Spleen (tissue), 13 donors: ENCODE measurements at places on chromosomes 13 and 19. TPM values are rescaled to one million over a fixed set of nuclear protein-coding genes. Genes with fewer than 3 reads are reported as not detected.

- H3K27me3 ChIP-seq: no peaks in the 10 kb centered on the region
- peaks cover 4% of the 10 kb centered on the region for H3K4me1 ChIP-seq
- no peaks in the 10 kb centered on the region for H3K36me3 ChIP-seq
Measured at GRCh38 chr13:75071395-75071794, 410.6 kb downstream of the TBC1D4 start.

Gene CLIP3
- polyA plus RNA-seq: 3.1 TPM

DNA sequence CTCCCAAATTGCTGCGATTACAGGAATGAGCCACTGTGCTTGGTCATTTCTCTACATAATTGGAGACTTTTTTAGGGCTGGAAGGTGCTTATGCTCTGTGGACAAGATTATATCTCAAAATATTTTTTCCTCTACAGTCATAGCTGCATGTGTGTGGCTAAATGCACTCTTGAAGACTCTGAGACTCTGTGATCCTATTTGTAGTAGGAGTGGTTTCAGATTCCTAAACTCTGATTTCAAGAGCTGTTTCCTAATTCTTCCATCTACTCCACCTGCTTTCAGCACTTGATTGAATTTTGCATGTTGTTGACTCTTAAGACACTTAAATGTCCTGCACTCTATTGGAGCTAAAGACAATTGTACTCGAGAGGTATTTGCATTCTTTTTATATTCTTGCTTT is 78.0 kb downstream of the KLF5 start:
- no peak overlapping the region for H3K27ac ChIP-seq
- no peaks in the 10 kb centered on the region for H3K4me1 ChIP-seq
- H3K4me3 ChIP-seq: no peak overlapping the region
- no peaks in the 10 kb centered on the region for H3K36me3 ChIP-seq
- DNase-seq: no peak

- H3K27ac ChIP-seq: no peak overlapping the region
- H3K36me3 ChIP-seq: no peaks in the 10 kb centered on the region
- H3K4me3 ChIP-seq: no peak overlapping the region
- no peaks in the 10 kb centered on the region for H3K27me3 ChIP-seq
Measured at GRCh38 chr19:35409191-35409590, 38.3 kb downstream of the GPR42 start.

DNA sequence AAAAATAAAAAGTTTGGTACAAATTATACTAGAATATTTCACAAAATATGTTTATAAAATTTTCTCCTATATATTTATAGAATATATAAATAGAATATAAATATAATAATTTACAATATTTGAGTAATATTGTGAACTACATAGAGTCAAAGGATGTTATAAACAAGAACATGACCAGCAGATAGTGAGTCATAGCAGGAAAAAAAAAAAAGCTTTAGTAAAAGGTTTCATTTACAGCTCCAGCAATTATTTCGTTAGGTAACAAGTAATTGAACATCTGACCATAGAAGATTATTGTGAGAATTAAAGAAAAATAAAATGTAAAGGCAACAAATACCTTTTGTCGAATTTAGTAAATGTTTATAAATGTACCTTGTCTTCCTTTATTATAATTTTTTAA is 864.1 kb downstream of the PCDH17 start:
- H3K27ac ChIP-seq: no peak overlapping the region
- no peak for DNase-seq
- H3K4me1 ChIP-seq: no peaks in the 10 kb centered on the region

DNA sequence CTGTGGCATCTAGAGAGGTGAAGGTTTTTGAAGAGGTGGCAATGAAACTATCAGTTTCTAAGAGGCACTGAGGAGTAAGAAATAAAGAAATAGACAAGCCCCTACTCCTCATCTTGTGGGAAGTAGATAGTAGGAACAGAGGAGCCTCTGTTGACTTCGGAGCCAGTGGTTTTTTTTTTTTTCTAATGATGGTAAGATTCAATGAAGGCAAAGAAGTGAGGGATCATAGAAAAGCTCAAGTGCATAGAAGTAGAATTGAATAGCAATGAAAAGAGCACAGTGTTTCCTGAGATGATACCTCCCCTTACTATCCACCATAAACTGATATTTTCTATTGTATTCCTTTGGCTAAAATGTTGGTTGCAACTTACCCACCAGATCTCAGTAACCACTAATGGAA is 46.3 kb downstream of the FREM2 start:
- no peaks in the 10 kb centered on the region for H3K4me1 ChIP-seq
- DNase-seq: no peak
- H3K36me3 ChIP-seq: no peaks in the 10 kb centered on the region
- H3K27ac ChIP-seq: no peak overlapping the region
- no peak overlapping the region for H3K4me3 ChIP-seq

Gene NCCRP1
- polyA plus RNA-seq: 0.19 TPM

DNA sequence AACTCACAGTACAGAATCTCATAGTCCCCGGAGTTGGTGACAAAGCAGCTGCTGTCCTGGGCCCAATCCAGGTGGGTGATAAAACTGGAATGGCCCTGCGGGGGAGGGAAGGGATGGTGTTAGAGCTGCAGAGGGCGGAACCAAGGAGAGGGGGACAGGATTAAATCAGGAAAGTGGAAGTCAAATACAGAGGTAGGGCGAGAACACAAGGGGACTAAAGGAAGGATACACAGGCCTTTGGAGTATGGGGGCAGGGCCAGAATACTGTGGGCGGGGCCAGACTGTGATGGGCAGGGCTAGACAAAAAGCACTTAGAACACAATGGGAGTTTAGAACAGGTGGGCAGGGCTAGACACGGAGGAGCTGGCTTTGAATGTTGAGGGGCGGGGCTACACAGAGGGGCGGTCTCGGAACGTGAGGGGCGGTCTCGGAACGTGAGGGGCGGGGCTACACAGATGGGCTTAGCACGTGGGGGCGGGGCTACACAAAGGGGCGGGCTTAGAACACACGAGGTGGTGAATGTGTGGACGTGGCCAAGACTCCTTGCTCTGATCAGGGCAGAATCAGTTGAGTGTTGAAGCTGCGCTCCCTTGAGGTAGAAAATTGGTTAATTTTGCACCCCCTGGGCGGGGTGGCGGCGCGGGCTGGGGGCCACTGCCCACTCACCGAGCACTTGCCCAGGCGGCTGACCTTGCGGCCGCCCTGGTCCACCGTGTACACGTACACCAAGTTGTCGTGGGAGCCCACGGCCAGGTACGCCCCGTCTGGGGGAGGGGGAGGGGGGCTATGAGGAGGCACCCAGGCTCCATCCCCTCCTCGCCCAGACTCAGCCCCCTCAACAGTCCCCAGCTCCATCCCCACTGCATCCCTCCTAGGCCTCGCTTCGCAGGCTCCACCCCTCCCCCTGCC is 14.0 kb upstream of the GPR4 start:
- no peaks in the 10 kb centered on the region for H3K36me3 ChIP-seq
- H3K4me1 ChIP-seq: peaks cover 24% of the 10 kb centered on the region
- H3K4me3 ChIP-seq: no peak overlapping the region

Gene ZNF723
- not detected for polyA plus RNA-seq

DNA sequence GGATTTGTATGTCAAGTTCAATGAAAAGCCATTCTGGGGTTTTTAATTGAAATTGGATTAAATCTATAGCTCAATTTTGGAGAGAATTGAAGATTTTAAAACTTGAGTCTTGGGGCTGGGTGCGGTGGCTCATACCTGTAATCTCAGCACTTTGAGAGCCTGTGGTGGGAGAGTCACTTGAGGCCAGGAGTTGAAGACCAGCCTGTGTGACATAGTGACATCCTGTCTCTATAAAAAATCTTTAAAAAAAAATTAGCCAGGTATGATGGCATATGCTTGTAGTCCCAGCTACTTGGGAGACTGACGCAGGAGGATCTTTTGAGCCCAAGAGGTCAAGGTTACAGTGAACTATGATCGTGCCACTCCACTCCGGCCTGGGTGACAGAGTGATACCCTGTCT is 41.2 kb downstream of the VAV1 start:
- no peaks in the 10 kb centered on the region for H3K27me3 ChIP-seq
- DNase-seq: no peak
- peaks cover 19% of the 10 kb centered on the region for H3K4me1 ChIP-seq

DNA sequence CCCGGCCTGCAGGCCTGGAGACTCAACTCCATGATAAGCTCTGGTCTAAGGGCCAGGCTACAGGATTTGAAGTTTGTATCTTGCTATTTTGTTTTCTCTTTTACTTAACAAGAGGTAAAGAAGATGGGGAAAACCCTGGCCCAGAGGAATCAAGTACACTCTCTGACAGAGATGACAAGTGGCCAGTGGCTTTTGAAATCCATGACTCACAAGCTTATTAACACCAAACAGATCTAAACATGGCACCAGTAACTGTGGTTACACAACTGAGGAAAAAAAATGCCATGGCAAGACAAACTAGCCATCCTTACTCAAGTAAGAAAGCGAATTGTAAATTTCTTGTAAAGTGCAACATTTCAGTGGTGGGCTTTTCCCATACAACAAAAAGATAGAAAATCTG is 72.6 kb upstream of the SERTM1 start:
- H3K27ac ChIP-seq: no peak overlapping the region
- H3K27me3 ChIP-seq: no peaks in the 10 kb centered on the region
- H3K4me3 ChIP-seq: no peak overlapping the region
- no peaks in the 10 kb centered on the region for H3K4me1 ChIP-seq

GRCh38 chr13:42893214-42893671 is 98.8 kb downstream of the EPSTI1 start:
- peaks cover 100% of the 10 kb centered on the region for H3K36me3 ChIP-seq
- H3K4me3 ChIP-seq: no peak overlapping the region
- H3K4me1 ChIP-seq: peaks cover 5% of the 10 kb centered on the region
- no peak overlapping the region for H3K27ac ChIP-seq

DNA sequence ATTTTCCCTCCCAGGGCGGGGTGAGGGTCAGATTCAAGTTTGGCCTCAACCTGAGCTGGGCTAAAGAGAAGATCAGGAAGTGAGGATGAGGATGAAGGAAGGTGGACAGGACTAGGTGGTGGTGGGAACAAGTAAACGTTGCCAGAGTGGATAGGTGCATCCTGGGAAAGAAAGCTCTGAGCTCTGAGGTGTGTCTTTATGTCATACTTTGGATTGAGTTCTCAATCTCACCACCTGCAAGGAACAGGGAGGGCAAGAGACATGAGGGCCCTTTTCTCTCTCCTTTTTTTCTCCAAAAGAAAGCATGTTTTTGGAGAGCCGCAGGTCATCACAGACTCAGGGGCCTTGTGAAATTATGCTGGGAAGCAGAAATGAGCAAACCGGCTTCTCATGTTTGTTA is 38.2 kb upstream of the IGFL1 start:
- H3K36me3 ChIP-seq: no peaks in the 10 kb centered on the region
- DNase-seq: no peak
- H3K4me3 ChIP-seq: no peak overlapping the region
- H3K27me3 ChIP-seq: peaks cover 7% of the 10 kb centered on the region
- H3K4me1 ChIP-seq: no peaks in the 10 kb centered on the region
- no peak overlapping the region for H3K27ac ChIP-seq

Gene ZNF554
- 1.4 TPM for polyA plus RNA-seq

Gene SLC44A2
- 128 TPM for polyA plus RNA-seq

DNA sequence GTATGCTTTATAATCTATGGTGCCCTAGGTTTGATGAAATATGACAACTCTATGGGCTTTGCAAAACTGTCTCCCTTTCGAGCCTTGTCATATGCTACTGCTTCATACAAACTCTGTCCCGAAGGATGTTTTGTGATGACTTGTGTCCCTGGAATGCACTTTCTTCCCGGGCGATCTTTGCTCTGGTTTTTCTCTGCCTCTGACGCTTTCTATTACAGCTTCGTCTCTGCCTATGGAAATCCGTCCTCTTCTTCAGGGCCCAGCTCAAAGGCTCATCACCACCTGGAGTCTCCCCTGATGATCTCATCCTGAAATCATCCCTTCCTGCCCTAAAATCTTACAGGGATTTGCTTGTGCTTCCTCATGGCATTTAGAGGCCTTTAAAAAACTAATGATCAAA is 191.5 kb upstream of the KL start:
- H3K36me3 ChIP-seq: no peaks in the 10 kb centered on the region
- no peak overlapping the region for H3K27ac ChIP-seq
- H3K4me1 ChIP-seq: peaks cover 13% of the 10 kb centered on the region
- no peak overlapping the region for H3K4me3 ChIP-seq

- DNase-seq: no peak
- H3K36me3 ChIP-seq: peaks cover 62% of the 10 kb centered on the region
- H3K27ac ChIP-seq: no peak overlapping the region
- H3K27me3 ChIP-seq: no peaks in the 10 kb centered on the region
Measured at GRCh38 chr13:39682788-39683187, 27.3 kb downstream of the COG6 start.

Gene SLC17A7
- polyA plus RNA-seq: 0.07 TPM

Gene PSG2
- not detected for polyA plus RNA-seq

GRCh38 chr19:4066682-4067395 is at the start of gene ZBTB7A:
Gene ZBTB7A (minus strand): TSS chr19:4066899. CDS start chr19:4055232, 11,667 bp downstream.
- H3K27me3 ChIP-seq: no peaks in the 10 kb centered on the region
- H3K36me3 ChIP-seq: peaks cover 21% of the 10 kb centered on the region
- peak within 1 kb of the TSS; percentile 98 for H3K27ac ChIP-seq
- H3K4me1 ChIP-seq: peaks cover 63% of the 10 kb centered on the region
- peak within 1 kb of the TSS; percentile 68 for H3K4me3 ChIP-seq

Gene C5AR1
- 4.6 TPM for polyA plus RNA-seq

- no peaks in the 10 kb centered on the region for H3K27me3 ChIP-seq
- H3K4me3 ChIP-seq: no peak overlapping the region
- peaks cover 13% of the 10 kb centered on the region for H3K4me1 ChIP-seq
Measured at GRCh38 chr13:30334663-30335386, 27.5 kb upstream of the KATNAL1 start.

Gene CACNG6
- not detected for polyA plus RNA-seq

DNA sequence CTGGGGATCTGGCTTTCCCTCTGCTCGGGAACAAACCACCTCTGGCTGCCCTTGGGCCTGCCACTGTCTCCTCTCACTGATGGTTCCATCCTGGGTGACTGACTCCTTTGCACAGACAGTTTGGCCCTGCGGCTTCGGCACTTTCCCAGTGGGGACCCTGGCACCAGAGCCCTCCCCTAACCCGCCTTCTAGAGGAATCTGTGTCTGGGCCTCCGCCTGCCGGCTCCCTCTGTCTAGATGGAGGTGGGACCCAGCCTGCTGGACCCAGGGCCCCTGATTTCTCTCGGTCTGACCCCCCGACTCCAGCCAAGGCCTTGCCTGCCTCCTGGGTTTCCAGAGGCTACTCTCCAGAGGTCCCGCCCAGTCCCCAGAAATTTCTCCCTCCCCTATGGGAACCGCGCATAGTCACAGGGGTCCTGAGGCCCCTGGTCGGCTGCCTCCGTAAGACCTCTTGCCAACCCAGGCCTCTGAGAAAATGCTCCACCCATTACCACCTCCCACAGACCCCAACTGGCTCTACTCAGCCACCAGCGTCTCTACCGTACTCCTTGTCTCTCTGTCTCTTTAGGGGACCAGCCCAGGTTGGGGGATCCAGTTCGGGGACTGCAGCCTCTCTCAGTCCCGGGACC is 2.7 kb downstream of the CCDC106 start:
- no peaks in the 10 kb centered on the region for H3K27me3 ChIP-seq
- H3K27ac ChIP-seq: no peak overlapping the region
- no peak overlapping the region for H3K4me3 ChIP-seq
- no peak for DNase-seq
- no peaks in the 10 kb centered on the region for H3K36me3 ChIP-seq

Gene SYT5
- 0.06 TPM for polyA plus RNA-seq

Gene CKAP2
- 4.7 TPM for polyA plus RNA-seq

GRCh38 chr19:13920940-13921747 is 15.1 kb downstream of the CC2D1A start:
- no peak overlapping the region for H3K4me3 ChIP-seq
- no peaks in the 10 kb centered on the region for H3K27me3 ChIP-seq
- no peak for DNase-seq

Gene LRP3
- polyA plus RNA-seq: 6.4 TPM
